ENCODE measurements at places on chromosomes 3 and 15.

GRCh38 chr15:65077981-65078352 is 1.4 kb downstream of the KBTBD13 start:
- peak; percentile 85 for DNase-seq

GRCh38 chr3:9916346-9916733 is 558 bp upstream of the IL17RC start:
- DNase-seq: no peak

DNA sequence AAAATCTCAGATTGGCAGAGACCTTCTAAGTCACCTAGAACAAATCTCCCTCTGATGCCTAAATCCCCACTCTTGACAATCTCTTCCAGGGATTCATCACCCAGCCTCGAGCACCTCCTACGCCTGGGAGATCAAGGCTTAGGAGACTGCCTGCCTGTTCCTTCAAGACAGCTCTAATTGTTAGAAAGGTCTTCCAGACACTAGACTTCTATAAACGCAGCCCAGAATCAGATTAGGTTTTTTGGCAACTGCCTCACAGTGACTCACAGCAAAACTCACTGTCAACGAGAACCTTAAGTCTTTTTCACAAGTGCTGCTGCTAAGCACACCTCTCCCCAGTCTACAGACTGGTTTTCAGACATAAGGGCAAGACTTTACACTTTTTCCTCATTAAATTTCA is 23.1 kb downstream of the SRGAP3 start:
- no peak for DNase-seq

- no peak for DNase-seq
Observed at GRCh38 chr3:123272547-123272946, 70.8 kb downstream of the SEC22A start.

DNA sequence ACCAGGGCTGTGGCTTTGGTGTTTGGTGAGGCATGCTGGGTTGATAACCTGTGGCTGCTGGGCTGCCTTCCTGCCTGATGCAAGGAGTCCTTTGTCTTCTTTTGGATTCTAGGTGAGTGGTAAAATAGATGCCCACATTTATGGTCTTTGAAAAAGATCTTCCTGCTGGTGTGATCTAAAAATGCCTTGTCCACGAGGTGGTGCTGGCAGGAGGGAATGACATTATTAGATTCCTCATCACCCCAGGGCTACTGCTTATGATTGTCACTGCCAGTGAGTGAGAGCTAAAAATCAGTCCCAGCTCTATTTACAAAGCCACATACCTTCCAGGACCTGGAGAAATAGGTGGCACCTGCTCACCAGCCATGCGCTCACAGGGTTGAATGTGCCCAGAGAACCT is 355.5 kb upstream of the ROPN1 start:
- no peak for DNase-seq

DNA sequence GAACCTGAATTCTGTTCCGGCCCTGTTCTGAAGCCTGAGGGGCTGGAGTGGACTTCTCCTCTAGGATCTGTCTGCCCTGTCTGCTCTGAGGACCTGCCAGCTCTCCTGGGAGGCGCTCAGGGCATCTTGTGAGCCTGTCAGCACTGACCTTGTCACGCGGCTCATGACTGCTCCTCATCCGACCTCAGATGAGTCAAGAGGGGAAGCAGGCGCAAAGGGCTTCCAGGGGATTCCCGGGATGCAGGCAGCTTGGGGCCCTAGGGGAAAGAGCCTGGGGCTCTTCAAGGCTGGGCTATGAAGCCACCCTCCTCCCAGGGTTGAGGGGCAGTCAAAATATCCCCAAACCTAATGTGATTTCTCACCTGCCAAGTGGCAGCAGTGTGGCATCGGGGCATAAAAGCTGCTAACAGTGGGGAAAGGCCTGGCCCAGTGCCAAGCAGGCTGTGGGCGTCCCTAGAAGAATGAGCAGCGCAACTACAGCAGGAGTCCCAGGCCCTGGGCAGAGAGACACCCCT is 27.6 kb upstream of the ANKDD1A start:
- DNase-seq: peak; percentile 82

DNA sequence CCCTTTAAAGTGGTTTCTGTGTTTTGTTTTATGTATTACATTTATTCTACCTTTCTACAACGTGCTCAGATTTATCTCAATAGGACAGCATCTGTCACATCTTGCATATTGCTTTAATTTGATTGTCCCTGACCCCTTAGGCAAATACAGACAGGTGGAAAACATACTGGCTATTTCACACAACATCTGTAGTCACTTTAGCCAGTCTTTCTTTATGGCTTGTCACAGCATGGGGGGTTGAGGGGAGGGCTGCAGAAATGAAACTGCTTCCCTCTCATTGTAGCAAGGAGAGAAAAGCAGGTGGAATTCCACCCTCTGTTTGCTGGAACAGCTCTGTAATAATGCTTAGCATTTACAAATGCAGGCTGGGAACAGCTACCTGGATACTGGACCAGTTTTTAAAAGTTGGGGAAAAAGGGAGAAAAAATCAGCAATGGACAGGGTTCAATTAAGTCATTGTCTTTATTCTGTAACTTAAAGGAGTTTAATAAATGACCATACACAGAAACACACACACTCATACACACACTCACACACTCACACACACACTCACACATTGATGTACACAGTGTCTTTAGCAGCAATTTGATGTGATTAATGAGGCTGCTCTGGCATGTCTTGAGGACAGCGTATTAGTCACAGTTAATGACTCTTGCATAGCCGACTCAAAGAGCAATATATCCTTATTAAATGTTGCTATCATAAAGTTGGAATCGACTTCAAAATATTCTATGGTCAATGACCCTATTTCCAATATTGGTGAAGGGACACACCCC is 283.7 kb upstream of the GBE1 start:
- DNase-seq: no peak

DNA sequence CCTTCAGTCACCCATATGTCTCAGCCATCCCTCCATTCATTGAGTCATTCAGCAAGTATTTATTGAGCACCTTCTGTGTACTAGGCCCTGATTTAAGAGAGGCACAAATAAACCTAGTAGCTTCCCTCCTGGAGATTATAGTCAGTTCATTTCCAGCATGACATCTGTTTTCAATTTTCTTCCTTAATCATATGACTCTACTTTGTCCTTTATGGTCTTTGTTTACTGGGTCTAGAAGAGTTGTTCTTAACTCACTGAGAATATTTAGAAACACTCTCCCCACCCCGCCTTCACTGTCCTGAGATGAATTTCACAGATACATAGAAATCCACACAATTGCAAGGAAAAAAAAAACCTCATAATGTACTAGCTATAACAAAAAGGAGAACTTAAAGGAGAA is 44.8 kb upstream of the ADAMTS9 start:
- no peak for DNase-seq

GRCh38 chr3:33277193-33277882 is at the start of gene FBXL2:
Gene FBXL2 (plus strand): TSS chr3:33277442. CDS start chr3:33277513, 71 bp downstream.
- peak; percentile 58 for DNase-seq

GRCh38 chr15:78634210-78635145 is 6.5 kb downstream of the CHRNB4 start:
- DNase-seq: no peak

DNA sequence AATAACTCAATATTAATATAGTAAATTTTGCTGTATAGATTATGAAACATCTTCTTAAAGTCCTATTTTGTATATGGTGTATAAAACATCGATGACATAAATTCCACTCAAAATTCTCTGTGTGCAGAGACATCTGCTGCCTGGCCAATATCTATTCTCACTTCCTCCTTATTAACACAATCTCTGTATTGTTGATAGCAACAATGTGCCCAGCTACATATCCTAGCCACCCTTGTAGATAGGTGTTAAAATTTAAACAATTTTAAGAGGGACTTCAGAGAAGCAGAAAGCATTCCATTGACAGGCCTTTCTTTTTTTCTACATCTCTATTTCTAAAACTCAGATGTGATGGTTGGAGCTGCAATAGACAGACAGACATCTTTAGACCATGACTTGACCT is 72.3 kb downstream of the FGF12 start:
- no peak for DNase-seq

- DNase-seq: no peak
Observed at GRCh38 chr15:82371656-82372055, 22.4 kb upstream of the GOLGA6L10 start.

DNA sequence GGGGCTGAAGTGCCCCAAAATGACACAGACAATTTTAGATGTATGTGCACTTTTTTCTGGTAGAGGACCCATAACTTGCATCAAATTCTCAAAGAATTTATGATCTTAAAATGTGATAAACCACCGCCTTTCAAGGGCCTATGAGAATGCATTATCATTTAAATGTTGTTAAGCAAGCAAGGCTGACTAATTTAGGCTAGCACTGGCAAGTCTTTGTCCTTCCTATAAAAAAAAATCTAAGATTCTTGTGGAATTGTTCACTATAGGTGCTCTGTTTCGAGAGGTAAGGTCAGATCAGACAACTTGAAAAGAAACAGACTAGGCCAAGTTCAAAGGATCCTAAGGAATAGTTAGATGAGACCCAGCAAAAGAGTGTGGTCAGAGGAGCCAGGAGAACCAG is 128.9 kb upstream of the PHLDB2 start:
- no peak for DNase-seq

DNA sequence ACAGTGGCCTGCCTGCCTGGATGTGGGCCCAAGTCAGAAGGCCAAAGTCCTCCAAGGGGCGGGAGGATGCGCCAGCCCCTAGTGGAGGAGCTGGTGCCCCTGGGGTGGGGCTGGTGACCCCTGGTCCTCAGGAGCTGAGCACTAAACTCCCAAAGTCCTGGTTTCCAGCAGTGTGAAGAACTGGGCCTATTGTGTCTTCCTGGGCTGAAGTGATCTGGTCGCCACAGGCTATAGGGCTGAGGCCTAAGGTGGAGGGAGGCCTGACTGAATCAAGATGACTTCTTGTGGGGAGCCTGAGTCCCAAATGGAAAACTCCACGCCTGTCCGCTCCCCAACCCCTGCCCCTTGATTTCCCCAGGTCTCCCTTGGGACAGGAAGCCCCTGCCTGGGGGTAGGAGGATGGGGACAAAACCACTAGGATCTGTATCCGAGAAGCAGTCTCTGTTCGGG is 753 bp upstream of the FES start:
- DNase-seq: no peak

DNA sequence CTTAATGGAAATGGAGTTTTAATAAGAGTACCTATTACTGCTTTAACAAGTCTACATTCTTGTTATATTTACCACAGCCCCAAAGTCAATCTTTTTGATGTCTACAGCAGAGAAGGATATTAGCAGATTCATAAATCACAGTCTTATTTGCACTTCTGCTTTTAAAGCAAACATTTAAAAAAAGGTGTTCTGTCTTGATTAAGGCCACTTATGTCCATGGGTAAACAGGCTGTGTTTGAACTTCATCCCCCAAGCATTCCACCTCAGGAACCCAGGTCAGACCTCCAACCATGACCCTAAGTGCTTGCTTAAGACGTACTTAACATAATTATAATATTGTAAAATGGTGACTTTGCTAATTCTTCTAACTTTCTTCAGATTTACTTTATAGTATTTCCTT is 113.4 kb downstream of the CMSS1 start:
- DNase-seq: no peak

GRCh38 chr15:66188464-66188863 is 65.1 kb downstream of the MEGF11 start:
- no peak for DNase-seq

DNA sequence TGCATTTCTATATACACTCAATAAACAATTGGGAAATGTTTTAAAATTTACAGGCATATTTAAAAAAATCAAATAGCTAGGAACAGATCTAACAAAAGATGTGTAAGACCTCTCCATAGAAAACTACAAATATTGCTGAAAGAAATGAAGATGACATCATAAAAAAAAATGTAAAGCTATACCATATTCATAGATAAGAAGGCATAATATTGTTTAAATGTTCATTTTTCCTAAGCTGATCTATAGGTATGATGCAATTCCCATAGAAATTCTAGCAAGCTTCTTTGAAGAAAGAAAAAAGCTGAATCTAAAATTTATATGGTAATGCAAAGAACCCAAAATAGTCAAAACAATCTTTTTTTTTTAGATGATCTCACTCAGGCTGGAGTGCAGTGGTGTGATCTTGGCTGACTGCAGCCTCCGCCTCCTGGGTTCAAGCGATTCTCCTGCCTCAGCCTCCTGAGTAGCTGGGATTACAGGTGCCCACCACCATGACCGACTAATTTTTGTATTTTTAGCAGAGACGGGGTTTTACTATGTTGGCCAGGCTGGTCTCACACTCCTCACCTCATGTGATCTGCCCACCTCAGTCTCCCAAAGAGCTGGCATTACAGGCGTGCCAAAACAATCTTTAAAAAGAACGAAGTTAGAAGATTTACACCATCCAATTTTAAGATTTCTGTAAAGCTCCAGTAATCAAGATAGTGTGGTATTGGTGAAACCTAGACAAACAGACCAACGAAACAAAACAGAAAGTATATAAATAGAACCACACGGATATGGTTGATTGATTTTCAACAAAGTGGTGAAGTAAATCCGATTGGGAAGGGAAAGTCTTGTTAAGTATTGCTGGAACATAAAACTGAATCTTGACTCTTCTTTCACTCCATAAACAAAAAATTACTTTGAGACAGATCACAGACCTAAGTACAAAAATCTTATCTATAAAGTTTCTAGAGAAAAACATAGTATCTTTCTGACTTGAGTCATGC is 6.3 kb upstream of the BHLHE40 start:
- DNase-seq: no peak

GRCh38 chr3:188391592-188391991 is 237.6 kb downstream of the LPP start:
- no peak for DNase-seq

DNA sequence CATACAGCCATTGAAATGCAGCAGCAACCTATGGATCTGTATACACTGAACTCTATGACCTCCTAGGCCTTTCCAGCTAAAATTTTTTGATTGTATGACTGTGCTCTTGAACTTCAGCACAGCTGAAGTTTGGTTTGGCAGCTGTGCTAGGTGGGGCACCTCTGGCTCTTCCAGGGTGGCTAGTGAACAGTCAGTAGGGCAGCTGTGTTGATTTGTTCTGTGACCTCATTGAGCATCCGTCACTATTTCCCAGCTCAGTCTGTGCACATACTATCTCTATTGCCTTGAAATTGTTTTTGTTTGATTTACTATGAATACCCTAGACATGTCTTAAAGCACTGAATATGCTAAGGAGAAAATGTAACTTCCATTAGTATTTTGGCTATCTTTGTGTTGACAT is 363.2 kb upstream of the NAALADL2 start:
- DNase-seq: no peak

DNA sequence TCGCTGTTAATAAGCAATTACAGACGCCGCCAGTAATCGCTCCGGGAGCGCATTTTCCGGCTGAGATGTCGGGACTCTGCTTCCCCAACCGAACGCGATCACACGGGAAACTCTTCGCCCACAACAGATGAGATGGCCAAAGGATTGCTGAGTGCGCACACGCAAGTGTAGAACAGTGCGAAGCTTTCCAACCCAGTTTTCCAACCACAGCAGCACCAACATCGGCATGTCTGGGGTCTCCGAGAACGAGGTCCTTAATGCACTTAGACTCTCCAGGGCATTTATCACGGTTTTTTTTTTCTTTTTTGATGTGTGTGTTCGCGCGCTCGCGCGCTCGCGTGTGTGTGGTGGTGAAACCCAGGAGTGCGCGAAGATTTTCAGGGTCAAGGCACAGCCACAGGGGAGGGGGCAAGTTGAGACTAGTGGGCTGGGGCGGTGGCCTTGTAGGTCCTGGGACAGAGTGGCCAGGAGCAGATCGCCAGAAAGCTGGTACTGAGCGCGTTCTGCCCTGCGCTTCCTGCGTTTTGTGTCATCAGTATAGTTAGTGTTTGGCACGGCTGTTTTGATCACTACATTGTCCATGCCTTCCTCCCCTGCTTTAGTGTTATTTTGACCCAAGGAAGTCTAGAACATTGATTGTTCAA is 1.8 kb upstream of the EOMES start:
- peak; percentile 70 for DNase-seq

Measured in activated CD4-positive, alpha-beta T cell treated with anti-CD3 and anti-CD28 coated beads, Interleukin-2, amount 10 ng/mL, durations not matched to agents 24 days and 14 days (primary cell).